ENCODE measurements at places on chromosomes 1 and 21. TPM values are rescaled to one million over a fixed set of nuclear protein-coding genes. Genes with fewer than 3 reads are reported as not detected.
A peak's percentile ranks its signal among the peaks of the same experiment; 100 is the strongest.

DNA sequence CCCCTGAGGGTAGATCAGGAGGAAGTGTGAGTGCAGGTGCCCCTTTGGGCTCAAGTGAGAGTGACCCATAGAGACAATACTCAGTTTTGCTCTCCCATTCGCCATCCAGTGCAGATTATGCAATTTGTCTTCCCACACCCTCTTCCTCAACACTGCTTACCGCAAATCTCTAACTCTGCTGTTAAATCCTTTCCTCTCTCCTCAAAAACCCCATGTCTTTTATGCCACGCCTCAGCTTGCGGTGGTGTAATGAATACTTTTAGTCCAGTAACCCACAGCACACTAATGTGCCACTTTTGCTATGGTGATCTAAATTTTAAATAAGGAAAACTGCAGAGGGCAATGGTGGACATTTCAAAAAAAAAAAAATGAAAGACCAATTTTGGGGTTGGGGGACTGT, 57.7 kb downstream of the PRRX1 start:
- H3K36me3 ChIP-seq, result peaks cover 21% of the 10 kb centered on the region
- peaks cover 2% of the 10 kb centered on the region for H3K4me1 ChIP-seq
- H3K4me3 ChIP-seq, result no peak overlapping the region
- no peak for DNase-seq

DNA sequence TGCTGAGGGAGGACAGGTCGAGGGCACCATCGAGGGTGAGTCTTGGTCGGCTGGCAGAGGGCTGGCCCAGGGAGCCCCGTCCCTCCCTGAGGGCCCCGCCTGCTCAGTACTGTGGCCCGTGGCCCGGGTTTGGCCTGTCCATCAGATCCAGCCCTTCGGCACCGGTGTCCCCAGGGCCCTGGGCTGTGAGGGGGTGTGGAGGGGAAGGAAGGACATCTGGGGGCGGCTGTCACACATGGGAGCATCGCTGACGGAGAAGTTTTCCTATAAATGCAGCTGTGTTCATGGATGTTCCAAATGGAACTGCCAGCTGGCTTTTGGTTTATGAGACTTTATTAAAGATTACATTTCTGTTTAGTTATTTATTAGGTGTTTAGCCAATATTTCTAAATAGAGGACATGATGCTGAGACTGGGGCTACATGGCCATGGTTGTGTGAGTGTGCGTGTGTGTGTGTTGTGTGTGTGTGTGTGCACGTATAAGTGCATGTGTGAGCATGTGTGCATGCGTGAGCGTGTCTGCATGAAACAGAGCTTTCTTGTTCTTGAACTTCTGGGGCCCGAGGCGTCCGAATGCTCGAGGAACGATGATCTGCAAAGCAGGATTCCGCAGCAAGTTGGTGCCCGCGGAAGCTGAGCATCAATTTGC, 54.3 kb downstream of the SLX9 start:
- peaks cover 34% of the 10 kb centered on the region for H3K4me1 ChIP-seq
- H3K27me3 ChIP-seq, result no peaks in the 10 kb centered on the region
- DNase-seq, result no peak
- no peaks in the 10 kb centered on the region for H3K36me3 ChIP-seq
- H3K4me3 ChIP-seq, result no peak overlapping the region

DNA sequence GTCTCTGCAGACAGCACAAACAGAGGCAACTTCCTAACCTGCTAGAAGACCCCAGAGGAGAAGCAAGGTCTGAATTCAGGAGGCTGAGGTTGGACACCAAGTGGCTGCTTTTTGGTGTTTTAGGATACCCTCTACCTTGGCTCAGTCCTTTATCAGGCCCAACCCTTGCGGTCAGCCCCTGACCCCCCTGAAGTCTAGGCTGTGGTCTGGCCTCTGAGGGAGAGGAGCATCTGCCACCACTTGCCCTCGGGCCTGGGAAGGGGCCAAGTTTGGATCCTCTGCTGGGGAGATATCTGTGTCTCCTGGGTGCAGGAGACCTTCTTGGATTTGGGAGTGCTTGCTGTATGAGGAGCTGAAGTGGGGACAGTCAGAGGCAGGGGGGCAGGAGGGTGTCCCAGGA, 21.0 kb downstream of the EDN2 start:
- no peaks in the 10 kb centered on the region for H3K27me3 ChIP-seq
- H3K36me3 ChIP-seq, result no peaks in the 10 kb centered on the region
- H3K4me1 ChIP-seq, result no peaks in the 10 kb centered on the region

DNA sequence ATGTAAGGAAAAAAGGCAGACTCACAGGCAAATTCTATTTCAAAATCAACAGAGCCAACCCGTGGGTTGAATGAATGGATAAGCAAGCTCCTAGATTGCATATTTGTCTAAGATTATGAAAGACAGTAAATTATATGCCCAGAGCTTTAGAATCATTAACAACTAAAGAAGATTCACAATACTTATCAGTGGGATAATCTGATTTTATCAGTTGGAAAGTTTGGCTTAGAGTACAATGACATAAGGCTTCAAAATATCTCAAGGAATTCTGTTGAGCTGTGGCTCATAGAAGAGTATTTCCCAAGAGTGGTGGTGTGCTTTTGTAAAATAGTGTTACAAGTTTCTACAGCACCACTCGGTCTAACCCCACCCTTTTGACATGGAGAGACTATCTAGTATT, 85.5 kb downstream of the ADAMTS1 start:
- no peaks in the 10 kb centered on the region for H3K27me3 ChIP-seq
- no peak for DNase-seq
- H3K4me1 ChIP-seq, result no peaks in the 10 kb centered on the region
- no peak overlapping the region for H3K27ac ChIP-seq

DNA sequence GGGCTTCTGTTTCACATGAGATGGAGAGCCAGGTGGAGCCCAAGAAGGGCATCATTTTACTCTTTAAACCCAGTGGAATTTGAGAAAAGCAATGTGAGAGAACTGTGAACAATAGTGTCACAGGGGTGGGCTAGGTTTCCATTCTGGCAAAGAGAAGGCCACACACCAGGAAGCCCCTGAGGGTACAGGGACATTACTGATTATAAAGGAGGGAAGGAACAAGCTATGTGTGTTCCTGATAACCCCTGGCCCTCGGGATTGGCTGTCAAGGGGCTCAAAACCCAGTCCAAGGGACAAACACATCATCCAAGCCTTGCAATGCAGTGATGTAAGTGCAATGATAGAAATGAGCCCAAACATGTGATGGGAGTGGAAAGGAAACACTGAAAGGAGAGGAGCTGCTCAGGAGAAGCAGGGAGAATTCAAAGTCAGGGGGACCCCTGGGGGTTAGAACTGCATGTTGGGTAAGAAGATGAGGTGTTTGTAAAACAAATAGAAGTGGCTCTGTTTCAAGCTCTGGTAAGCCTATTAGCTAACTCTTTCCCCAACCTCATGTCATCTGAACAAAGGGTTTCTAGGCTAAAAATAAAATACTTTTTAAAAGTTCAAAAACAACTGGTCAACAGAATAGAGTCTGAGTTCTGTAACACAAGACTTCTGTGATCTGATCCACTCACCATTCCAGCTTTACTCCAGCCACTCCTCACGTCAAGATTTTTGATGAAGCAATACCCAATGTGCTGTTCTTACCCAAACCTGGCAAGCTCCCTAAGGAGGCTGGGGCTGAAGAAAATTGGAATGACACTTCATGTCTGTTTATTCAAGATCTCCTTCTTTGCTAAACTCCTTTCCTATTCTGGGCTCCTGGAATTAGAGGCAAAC, 51.1 kb upstream of the IL12RB2 start:
- no peaks in the 10 kb centered on the region for H3K4me1 ChIP-seq
- peak; percentile 28 for DNase-seq
- H3K27ac ChIP-seq, result peak overlapping the region; percentile 60
- H3K36me3 ChIP-seq, result no peaks in the 10 kb centered on the region

GRCh38 chr1:199394856-199395255, 632.7 kb upstream of the NR5A2 start:
- H3K4me3 ChIP-seq, result no peak overlapping the region
- no peak for DNase-seq
- H3K27me3 ChIP-seq, result no peaks in the 10 kb centered on the region

- no peaks in the 10 kb centered on the region for H3K36me3 ChIP-seq
- H3K27me3 ChIP-seq, result no peaks in the 10 kb centered on the region
- H3K4me1 ChIP-seq, result peaks cover 3% of the 10 kb centered on the region
- no peak overlapping the region for H3K4me3 ChIP-seq
- no peak for DNase-seq
Observed at GRCh38 chr21:40176724-40177123, 309.5 kb downstream of the PCP4 start.

GRCh38 chr1:221712198-221712684, 29.6 kb downstream of the DUSP10 start:
- H3K4me1 ChIP-seq, result no peaks in the 10 kb centered on the region
- no peaks in the 10 kb centered on the region for H3K36me3 ChIP-seq
- no peak for DNase-seq
- no peak overlapping the region for H3K27ac ChIP-seq

DNA sequence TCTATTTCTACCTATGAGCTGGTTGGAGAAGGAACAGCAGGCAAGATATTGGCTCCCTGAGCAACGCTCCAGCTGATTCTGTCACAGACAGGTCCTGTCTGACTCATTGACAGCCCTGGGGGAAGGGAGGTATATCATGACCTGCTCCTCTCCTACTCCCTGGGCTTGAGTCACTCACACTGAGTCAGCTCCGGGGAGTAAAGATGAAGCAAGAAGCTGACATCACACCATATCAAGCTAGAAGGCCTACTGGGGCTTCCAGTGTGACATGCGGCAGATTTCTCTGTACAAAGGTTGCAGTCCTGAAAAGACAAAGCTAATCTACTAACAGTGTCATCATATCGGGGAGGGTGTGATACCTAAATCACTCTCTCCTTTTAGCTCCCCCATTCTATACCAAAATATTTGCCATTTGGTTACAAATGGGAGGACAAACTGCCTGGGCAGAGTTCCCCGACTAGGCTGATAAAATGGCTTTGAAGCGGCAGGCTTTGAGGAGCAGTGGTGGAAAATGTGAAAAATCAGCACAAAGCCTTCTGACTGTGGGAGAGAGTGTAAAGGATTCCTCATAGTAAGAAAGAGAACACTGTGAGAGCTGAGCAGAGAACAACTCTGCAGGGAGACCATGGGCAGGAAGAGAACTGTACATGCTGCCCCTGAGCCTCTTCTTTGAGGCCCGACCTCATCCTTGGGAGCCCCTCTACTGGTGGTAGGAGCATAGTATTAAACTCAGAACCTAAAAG, 15.5 kb downstream of the PI4KB start:
- H3K4me3 ChIP-seq, result no peak overlapping the region
- H3K36me3 ChIP-seq, result peaks cover 42% of the 10 kb centered on the region
- peaks cover 59% of the 10 kb centered on the region for H3K4me1 ChIP-seq
- DNase-seq, result peak; percentile 61
- peak overlapping the region; percentile 90 for H3K27ac ChIP-seq
- no peaks in the 10 kb centered on the region for H3K27me3 ChIP-seq

DNA sequence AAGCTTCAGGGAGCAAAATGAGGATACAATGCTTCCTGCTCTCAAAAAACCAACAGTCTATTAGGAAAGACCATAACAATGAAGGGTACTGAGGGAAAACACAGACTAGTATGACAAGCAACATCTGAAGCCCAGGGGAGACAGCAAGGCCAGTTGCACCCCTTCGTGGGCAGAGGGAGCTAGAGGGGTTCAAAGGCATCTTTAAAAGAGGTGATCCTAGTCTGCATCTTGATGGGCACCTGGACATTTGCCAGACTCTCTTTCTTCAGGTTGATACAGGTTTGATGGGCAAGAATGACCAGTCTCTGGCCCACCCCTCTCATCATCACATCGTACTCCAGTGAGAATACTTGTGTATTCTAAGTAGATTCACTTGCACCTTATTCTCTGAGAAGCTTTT, 177.7 kb downstream of the VAV3 start:
- DNase-seq, result no peak
- no peak overlapping the region for H3K4me3 ChIP-seq
- no peaks in the 10 kb centered on the region for H3K27me3 ChIP-seq
- H3K4me1 ChIP-seq, result peaks cover 16% of the 10 kb centered on the region
- no peaks in the 10 kb centered on the region for H3K36me3 ChIP-seq

DNA sequence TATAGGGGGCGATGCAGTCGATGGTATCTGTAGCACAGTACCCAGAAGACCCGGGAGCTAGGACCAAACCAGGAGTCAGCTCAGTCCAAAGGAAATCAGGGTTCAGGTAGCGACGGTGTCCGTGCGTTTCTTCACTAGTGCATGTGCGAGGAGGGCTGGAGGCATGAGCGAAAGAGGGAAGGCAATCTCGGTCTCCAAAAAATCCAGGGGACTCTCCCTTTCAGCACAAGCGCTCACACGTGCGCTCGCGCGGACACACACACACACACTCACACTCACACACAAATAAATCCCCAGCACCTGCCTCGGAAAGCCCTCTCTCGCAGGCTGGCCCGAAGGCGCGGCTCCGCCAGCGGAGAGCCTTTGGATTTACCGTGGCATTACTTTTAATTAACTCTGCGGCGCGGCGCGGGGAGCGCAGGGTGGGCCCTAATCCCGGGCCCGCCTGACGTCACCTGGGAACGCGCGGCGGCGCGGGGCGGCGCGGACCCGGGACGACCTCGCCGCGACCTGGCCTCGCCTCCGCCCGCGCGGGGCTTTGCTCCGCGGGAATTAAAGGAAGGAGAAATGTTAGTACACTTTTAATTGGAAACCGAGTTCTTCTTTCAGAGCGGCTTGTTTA, 121.2 kb downstream of the LMX1A start:
- H3K27ac ChIP-seq, result no peak overlapping the region
- H3K4me3 ChIP-seq, result peak overlapping the region; percentile 45
- no peaks in the 10 kb centered on the region for H3K4me1 ChIP-seq

DNA sequence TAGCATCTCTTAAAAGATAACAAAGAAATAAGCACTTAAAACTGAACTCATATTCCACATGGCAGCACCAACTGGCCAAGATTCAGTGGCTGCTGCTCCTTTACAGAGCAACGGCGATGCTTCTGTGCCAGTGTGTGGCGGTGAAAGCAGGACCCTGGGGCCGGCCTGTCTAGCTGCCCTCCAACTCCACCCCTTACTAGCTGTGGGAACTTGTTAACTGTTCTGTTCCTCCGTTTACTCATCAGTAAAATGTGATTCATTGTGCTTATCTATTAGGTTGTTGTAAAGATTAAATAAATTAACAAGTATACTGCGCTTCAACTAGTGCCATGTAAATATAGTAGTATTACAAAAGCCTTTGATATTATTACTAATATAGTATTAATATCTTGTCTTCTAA, 133.2 kb downstream of the GDAP2 start:
- H3K27ac ChIP-seq, result no peak overlapping the region
- no peaks in the 10 kb centered on the region for H3K4me1 ChIP-seq
- no peaks in the 10 kb centered on the region for H3K36me3 ChIP-seq
- DNase-seq, result no peak

Gene UBXN10
- under 0.01 TPM for total RNA-seq

Gene FYB2
- not detected for total RNA-seq

Gene QSOX1
- 51.6 TPM for total RNA-seq

Gene DHRS3
- total RNA-seq, result 449 TPM

Gene MTMR11
- total RNA-seq, result 21.4 TPM

Measured in tibial nerve (tissue), 4 donors.